GM12891 (cell line): ENCODE measurements at places on chromosomes 7 and 10.
A peak's percentile ranks its signal among the peaks of the same experiment; 100 is the strongest.

- DNase-seq: no peak
Measured at GRCh38 chr10:17851611-17852010, 42.5 kb downstream of the MRC1 start.

GRCh38 chr10:8272794-8273425, 218.4 kb downstream of the GATA3 start:
- no peak for DNase-seq

GRCh38 chr7:129864042-129864441, 88.7 kb downstream of the UBE2H start:
- DNase-seq: no peak

- no peak for DNase-seq
Measured at GRCh38 chr10:95287281-95287680, 3.5 kb downstream of the PDLIM1 start.

DNA sequence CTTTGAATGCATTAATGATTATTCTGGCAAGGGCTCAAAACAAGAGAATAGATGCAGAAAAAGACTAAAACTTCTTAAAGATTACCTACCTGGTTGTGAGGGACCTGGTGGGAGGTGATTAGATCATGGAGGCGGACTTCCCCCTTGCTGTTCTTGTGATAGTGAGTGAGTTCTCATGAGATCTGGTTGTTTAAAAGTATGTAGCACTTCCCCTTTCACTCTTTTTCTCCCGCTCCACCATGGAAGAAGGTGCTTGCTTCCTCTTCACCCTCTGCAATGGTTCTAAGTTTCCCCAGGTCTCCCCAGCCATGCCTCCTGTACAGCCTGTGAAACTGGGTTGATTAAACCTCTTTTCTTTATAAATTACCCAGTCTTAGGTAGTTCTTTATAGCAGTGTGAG, 226.6 kb downstream of the ARHGAP12 start:
- DNase-seq: no peak

- no peak for DNase-seq
Measured at GRCh38 chr7:151590071-151590849, 70.6 kb upstream of the RHEB start.

DNA sequence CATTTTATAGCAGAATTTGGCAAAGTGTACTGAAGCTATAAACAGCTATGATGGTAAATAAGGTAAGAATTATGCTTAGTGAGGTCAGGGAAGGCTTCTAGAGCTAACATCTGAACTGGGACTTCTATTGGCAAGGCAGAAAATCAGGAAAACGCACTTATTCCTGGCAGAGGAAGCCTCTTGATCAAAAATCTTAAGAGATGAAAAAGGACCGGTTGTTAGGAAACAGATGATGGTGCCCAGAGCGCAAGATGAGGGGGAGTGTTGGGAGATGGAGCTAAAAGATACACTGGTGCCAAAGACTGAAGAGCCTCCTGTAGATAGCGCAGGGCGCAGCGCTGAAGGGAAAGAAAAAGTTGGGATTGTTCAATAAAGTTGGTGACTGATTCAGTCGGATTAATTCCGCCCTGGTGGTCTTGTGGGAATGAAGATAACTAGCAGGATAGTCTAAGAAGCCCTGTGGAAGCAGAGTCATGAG, 550 bp upstream of the CALU start:
- no peak for DNase-seq

DNA sequence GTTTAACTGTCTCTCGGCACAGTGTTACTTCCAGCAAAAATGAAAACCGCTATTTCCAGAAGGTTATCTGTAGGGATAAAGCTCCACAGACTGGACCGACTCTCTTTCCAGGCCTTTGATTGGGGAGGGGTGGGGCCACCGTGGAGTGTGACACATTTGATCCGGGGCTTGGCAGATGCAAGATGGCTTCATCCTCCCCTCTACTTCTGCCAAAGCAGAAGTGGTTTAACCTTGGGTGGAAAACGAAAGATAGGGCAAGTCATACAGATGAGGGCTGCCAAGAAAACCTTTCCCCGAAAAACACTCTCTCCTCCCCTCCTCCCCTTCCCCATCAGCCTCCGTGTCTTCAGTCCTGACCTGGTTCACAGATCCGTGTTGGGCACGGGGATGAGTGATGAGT, 139.7 kb upstream of the SH2B2 start:
- DNase-seq: no peak

DNA sequence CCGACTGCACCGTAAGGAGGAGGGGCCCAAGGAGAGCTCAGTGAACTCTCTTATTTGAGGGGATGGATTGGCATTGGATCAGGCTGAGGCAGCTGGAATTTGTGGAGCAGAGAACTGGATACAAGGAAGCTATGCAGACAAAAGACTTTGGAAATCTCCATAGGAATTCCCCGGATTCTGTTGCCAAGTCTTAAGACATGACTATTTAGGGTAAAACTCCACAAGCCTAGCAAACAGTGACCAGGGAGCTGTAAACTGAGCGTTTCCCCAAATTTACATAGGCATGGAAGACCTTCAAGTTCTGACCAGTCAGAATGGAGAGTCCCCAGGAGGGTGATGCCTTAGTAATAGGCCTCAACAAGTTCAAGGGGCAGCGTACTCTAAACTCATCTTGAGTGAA, 82.5 kb upstream of the PCBD1 start:
- DNase-seq: no peak

DNA sequence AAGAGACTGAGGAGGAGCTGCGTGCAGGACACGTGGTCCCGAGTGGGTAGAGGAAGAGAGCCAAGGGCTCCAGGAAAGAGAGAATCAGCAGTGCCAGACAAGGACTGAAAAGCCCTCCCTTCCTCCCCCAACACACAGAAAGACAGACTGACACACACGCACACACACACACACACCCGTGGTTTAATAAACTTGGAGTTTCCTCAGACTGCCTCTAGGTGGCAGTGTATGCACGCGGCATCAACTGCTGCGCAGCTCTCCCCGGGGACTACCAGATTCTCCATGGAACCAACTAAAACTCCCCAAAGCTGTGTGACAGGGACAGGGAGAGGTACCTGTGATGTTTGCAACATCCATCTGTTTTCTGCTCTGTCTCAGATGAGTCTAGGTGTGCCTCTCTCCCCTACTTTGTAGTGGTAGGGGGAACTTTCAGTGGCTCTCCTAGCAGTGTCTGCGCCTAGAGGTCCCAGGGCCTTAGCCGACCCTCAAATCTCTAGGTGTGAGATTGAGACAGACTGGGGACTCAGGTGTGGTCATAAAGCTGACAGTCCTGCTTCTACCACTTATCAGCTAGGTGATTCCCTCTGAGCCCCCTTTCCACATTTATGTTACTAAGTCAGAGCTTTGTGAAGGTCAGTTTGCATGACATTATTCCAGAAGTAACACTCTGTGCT, 9.3 kb upstream of the TSPAN14 start:
- DNase-seq: peak; percentile 47

DNA sequence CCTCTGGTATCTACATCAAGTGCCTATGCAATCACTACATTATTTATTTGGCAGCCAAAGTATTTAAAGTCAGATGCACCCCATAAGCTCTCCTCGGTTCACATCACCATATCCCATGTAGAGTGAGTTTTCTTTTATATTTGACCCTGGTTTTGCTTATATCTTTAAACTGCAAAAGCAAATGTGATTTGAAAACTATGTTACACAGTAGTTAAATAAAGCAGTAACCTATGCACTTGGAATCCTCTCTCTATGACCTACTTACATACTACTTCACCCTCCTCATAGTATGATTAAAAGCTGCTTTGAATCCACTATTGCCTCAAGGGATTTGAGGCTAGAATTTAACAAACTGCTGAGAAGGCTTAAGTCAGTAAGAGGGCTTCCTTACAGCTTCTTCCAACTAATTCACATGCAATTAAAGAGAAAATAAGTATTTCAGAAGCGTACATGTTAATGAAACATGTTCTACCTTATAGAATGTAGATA, 2.2 kb upstream of the CELF2 start:
- no peak for DNase-seq

GRCh38 chr10:126036515-126036914, 140.2 kb downstream of the FANK1 start:
- DNase-seq: no peak

- no peak for DNase-seq
Measured at GRCh38 chr7:111833466-111833865, 271.2 kb upstream of the IMMP2L start.
